NAMALWA (cell line): ENCODE measurements at places on chromosomes 5 and 9.

GRCh38 chr5:141211-141610 lies 49.2 kb downstream of the PLEKHG4B start:
- DNase-seq, result no peak

DNA sequence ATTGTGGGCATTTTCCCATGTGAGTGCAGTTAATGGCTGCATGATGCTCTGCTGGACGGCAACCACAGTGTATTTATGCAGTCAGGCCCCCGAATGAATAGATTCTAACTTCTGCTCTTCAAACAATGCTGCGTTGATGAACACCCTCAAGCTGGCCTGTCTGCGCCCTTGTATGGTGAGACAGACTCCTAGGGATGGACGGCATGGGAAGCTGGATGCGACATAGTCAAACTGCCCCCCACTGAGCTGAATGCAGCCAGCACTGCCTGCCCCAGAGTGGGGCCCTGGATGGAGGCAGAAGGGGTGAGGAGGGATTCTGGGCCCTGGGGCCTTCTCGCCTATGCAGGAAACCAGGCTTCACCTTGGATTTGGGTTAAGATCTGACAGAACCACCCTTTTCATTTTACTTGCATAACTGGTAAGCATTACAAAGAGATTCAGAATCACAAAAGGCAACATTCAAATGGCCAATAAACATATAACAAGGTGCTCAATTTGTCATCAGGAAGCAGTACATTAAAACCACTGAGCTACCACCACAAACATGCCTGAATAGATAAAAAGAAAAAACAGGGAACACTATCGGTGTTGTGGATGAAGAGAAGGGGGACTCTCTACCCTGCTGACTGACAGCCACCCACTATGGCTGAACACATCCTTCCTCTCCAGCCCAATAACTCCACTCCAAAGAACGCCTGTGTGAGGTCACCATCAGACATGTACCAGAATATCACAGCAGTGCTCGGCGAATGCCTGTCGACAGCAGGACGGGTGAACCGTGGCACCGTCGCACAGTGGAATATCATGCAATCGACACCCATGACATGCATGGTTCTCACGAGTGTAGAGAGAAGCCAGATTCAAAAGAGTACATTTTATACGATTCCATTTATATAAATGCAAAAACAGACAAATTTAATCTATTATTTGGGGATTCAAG lies 79.1 kb downstream of the RAPGEF1 start:
- no peak for DNase-seq

DNA sequence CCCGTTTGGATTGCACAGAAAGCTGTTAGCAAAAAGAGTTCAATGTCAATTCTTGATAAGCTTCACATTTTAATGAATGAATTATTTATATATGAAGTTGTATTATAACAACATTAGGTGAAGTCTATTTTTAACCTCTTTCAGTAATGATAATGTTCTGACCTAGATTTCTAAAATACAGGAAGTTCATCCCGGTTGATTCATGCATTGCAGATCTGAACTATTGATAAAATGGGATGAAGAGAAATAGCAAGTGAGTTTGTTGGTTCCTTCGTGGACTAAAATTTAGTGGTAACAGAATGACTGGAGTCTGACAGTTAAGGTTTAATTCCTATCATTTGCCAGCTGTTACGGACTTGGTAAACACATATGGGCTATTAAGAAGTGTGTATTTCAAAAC lies 180.5 kb downstream of the PCSK1 start:
- DNase-seq, result no peak

DNA sequence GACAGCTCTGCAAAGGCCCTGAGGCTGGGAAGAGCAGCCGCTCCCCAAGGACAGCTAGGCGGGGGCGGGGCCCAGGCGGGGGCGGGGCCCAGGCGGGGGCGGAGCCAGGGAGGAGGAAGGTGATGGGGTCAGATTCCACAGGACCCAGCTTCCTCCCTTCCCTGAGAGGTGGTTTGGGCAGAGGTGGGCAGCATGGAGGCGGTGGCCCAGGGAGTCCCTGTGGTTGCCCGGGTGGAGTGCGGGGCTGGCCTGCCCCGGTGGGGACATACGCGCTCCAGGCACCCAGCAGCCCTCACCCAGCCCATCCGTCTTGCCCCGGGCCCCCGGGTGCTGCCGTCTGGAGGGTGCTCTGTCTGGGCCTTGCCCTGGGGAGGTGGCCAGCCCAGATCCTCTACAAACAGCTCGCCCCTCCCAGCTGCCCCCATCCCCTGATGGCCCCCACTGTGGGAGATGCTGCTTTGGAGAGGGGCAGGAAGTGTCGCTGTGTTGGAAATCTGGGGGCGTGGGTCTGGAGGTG lies 11.0 kb upstream of the RNU6ATAC start:
- no peak for DNase-seq

GRCh38 chr9:105051897-105052296 lies 123.9 kb upstream of the ABCA1 start:
- no peak for DNase-seq

DNA sequence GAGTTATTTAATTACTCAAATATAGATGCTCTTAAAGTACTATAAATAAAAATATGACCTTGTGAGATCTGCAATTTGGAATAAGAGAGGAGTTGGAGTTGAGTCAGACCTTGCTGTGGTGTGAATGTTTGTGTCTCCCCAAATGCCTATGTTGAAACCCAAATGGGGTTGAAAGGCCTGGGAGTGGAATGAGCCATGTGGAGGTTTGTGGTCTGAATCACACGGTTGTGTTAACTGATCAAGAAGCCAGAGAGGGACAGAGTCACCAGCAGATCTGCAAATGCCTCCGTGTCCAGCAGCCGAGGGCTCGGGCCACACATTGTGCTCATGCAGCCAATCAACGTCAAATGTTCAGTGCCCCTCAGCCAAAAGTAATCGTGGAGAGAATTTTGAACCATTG lies 404.4 kb downstream of the ICE1 start:
- no peak for DNase-seq

DNA sequence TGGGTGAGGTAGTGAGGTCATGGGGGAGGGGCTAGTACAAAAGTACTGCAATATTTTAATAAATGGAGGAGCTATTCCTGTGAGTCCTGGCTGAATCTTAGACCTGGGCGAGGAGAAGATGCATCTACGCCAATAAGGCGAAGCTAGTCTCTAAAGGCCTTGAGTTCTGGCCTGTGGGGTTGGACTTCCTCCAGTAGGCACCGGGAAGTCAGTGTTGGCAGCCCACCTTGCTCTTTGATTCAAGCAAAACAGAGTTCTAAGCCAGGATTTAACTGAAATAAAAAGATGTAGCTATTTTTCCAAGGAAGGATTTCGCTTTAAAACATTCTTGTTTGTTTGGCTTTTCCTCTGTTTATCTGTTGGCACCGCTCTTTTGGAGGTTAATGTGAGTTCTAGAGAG lies 244.6 kb downstream of the KIF4B start:
- DNase-seq, result no peak

DNA sequence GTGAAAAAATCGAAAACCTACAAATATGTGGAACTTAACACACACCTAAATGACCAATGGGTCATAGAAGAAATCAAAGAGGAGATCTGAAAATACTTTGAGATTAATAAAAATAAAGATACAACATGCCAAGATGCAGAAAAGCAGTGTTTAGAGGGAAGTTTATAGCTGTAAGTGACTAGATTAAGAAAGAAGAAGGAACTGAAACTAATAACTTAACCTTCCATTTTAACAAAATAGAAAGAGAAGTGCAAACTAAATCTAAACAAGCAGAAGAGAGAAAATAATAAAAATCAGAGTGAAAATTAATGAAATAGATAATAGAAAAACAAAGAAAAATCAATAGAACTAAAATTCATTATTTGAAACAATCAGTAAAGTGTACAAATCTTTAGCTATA lies 103.0 kb upstream of the MAMDC2 start:
- peak; percentile 3 for DNase-seq

DNA sequence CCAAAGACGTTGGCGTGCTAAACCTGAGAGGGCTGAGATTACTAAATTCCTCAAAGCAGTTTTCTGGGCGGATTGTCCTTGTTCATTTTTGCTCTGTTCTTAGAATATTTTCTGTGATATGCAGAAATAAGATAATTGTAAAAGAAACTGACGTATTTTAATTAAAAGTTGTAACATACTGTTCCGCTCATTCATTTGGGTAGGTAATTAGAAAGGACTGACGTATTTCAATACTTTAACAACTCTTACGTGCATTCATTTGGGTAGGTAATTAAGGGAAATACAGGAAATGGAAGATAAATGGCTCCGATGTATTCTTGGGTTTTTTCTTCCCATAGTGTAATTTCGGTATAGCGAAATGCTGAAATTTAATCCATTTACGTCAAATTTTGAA lies 1.1 kb downstream of the OSTF1 start:
- DNase-seq, result no peak

DNA sequence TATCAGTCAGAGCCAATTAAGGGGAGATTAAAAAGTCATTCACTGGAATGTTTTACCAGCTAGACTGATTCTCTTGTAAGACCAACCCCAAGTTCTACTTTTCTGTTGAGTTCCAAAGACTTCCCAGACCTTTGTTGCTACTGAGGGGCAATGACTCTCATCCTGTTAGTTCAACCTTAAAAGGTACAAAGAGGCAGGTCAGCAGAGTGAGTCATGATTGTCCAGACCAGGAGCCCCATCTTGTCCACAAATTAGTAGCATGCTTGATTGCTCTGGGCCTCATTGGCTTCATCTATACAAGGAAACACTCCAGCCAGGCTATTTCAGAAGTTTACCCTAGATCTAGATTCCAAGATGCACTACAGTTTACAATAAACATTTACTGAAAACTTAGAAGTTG lies 79.9 kb upstream of the IL7R start:
- no peak for DNase-seq

DNA sequence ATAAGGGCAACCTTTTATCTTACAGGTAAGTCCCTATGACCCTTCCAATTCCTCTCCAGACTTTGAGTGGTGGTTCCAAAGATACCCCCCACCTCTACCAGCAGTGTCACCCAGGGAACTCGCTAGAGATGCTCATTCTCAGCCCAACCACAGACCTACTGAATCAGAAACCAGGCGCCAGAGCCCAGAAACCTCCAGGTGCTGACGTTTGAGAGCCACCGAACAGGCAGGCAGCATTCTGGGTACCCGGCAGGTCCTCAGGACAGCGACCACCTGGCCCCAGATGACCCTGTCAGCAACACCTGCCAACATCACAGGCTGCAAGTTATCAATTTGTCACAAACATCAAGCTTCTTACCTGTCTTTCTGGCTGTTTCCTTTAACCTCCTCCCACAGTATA lies 19.5 kb downstream of the RAPGEF1 start:
- peak; percentile 51 for DNase-seq

DNA sequence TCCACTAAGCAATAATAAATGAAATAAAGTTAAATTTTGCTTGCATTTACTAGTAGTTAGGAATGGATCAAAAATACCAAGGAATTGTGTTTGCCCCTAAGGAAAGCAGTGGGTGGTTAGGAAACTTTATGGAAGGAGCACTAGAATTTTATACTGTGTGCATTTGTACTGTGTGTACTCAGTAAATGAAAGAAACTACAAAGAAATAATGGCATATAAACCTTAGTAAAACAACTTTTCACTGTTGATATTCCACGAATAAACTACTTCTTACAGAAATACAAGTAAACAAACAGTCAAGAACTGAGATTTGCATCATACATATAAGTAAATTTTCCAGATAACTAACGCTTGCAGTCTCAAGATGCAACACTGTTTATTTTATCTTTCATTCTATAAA lies 103.7 kb upstream of the PARP8 start:
- DNase-seq, result no peak

DNA sequence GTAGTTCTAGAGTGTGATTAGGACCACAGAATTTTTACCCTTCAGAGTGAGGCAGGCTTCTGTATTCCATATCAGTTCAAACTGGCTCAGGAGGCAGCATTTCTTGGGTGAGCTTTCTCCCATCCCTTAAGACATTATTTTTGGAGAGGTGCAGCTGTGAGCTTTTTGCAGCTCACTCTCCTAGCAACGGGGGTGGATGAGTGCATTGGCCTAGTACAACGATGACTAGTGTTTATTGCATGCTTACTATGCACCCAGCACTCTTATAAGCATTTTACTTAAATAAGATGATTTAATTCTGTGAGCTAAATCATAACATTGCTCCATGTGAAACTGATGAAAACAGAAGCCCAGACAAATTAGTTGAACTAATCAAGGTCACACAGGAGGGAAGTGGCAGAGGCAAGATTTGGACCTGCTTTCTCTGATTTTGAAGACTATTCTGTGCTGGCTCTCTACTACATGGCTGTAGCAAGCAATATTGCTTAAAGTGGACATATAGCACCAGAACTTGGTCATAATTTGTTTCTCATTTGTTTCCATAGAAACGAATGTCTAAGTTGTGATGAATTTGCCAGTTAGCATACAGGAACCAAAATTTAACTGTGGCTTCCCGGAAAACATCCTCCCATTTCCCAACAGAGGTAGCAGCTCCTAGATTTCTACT lies 372.1 kb upstream of the RIOK2 start:
- DNase-seq, result no peak

DNA sequence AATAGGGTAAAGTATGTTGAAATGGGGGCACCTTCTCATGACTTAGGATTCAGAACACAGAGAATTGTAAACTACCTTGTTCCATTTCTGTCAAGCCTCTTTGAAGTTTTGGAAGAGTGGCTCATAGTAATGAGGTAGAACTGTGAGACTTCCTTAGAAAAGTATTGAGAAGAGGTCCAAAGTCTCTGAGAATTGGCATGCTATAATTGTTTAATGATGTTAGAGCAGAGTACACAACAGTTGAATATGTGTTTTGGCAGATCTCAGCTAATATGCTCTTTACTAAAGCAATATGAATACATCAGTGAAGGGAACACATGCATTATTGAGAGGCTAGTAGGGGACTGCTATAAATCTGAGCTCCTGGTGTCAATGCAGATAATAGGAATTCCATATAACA lies 579.4 kb upstream of the RIOK2 start:
- DNase-seq, result no peak

DNA sequence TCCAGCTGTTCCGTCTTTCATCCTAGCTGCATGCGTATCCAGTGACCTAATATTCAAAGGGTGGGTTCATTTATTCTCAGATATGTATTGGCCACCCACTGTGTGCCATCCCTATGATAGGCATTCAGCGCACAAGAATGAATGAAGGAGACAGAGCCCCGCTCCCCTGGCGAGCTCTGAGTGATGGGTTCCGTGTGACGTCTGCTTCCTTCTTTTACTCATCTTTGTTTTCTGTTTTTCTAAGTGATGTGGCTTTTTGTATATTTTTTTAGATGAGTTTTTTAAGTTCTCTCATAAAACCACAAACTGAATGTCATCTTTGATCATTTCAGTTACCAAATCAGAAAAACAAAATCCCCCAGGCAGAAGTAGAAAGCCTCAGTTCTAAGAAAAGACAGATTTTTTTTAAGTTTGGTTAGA lies 168.3 kb upstream of the OTULINL start:
- no peak for DNase-seq

DNA sequence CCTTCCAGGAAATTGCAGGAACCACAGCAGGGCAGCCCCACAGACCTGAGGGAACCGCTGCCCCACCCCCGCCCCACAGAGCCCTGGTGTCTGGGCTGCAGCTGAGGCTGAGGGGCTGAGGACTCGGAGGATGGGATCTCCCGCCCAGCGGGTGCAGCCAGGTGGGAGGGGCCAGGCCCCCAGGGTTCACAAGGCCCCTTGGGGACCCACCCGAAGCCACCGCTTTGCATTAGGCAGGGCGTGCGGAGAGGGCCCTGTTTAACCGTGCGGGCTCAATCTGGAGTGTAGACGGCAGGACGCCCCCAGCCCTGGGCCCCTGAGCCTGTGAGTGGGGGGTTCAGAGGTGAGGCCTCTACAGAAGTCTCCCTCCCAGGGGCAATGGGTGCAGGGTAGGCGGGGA lies 10.8 kb downstream of the NOTCH1 start:
- peak; percentile 75 for DNase-seq
